ENCODE measurements at places on chromosomes 1 and 21. TPM values are rescaled to one million over a fixed set of nuclear protein-coding genes. Genes with fewer than 3 reads are reported as not detected.

DNA sequence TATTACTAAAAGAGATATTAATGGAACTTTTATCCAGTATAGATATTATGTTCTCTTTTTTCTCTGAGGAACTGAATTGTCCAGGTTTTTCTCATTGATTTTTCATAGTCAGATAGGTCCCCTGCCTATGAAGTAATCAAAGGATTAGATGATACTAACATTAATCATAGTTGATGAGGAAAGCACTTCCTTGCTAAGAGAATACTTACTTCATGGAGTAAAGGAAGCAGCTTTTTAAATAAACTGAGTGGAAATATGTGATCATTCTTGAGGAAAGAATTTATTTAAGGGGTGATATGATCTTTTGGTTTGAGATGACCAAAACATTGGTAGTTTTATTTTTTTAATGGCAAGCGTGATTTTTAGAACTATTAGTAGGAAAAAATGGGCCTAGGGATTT lies 58.9 kb downstream of the SWT1 start:
- DNase-seq: no peak

DNA sequence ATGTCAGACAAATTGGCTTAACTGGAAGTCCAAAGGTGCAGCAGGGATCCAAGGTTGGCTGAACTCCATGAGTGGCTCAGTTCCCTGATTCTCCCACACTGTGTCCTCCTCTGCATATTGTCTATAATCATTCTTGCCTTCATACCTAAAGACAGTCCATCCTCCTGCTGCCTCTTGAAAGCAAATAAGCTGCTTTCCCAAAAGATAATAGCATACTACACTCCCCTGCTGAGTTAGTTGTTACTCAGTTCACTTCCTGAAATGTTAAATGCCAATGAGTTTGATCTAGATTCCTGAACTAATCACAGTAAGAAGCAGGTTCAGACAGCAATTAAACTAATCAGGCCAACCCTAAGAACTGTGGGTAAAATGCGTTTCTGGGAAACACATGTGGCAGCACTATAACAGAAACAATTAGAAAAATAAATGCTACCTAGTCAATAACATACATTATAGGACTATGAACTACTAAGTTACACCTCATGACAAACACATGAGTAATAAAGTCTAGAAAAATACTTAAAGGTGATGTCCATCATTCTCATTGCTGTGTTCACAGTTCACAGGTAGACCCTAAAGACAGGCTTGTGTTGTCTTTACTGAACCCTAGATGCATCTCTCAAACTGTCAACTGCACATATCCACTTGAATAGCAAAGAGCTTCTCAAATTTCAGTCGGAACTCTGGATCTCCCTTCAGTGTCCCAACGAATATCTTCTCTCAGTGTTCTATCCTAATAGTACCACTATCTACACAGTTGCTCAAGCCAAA lies 50.8 kb upstream of the BOLA1 start:
- DNase-seq: no peak

DNA sequence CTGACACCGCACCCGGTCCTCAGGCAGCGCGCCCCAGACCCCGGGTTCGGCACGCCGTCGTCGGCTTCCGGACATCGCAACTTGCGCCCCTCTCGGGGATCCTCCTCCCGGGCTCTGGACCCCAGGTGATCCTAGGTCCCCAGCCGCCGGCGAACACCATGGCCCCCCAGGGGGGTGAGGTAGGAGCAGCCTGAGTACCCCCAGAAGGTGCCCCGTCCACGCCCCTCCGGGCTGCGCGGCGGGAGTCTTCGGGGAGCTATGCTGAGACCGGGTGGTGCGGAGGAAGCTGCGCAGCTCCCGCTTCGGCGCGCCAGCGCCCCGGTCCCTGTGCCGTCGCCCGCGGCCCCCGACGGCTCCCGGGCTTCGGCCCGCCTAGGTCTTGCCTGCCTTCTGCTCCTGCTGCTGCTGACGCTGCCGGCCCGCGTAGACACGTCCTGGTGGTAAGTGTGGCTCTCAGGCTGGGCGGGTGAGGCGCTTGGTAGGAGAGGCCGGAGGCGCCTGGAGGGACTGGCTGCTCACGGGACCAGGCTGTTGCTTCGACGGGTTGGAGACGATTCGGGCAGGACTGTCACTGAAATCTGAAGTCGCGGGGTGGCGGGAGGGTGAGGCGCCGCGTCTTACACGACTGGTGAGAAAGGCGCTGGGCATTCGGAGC lies 367 bp downstream of the WNT2B start:
- DNase-seq: no peak

GRCh38 chr1:25922056-25922970 lies 16.1 kb upstream of the STMN1 start:
- peak; percentile 52 for DNase-seq

DNA sequence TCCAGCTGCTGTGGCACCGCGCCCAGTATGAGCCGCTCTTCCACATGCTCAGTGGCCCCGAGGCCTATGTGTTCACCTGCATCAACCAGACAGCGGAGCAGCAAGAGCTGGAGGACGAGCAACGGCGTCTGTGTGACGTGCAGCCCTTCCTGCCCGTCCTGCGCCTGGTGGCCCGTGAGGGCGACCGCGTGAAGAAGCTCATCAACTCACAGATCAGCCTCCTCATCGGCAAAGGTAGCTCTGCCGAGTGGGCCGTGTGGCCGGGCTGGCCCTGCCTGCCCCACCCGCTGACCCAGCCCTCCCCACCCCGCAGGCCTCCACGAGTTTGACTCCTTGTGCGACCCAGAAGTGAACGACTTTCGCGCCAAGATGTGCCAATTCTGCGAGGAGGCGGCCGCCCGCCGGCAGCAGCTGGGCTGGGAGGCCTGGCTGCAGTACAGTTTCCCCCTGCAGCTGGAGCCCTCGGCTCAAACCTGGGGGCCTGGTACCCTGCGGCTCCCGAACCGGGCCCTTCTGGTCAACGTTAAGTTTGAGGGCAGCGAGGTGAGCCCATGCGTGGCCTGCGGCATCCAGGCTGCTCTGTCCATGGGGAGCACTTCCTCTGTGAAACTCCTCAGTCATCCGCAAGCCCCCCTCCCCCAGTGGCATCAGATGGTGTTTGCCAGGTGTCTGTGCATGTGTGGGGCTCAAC lies 64.2 kb downstream of the PIK3CD start:
- no peak for DNase-seq

DNA sequence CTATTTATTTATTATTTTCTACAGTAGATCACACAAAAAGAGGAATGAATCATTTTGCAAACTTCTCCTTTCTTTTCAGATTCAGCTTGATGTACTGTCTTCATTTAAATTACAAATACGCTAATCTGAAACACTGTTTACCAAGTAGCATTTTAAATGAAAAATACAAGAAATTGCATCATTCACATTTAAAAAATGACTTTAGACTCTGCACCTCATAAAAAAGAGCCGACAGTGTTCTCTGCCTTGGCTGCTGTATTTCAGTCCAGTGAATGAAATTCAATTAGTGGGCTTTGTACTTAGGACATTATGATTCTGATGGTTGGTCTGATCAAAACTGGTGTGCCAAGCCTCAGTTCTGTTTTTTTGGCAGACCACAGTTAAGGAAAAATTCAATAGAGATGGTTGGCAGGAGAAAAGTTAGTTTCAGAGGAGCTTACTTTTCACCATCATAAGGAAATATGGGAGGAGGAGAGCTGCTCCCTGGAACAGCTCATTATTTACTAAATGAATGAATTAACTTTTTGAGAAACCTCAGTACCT lies 222.4 kb upstream of the ESRRG start:
- no peak for DNase-seq

- no peak for DNase-seq
These were observed 12.4 kb upstream of the USP1 start for GRCh38 chr1:62424411-62424810.

DNA sequence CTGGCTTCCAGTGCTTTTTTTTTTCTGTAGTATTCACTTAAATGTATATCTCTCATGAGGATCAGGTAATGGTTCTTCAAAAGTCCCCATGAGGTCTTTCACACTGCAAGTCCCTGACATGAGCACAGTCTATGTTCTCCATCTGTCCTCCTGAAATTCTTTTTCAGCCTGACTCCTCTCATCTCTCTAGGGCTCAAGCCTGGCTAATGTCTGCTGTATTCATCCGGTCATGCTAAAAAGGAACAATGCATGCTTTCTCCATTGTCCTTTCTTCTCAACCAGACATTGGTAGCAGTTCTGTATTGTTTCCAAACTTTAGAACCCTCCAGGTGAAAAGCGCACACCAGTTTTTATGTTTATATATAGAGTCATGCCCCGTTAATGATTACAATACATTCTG lies 368.3 kb upstream of the OLFM3 start:
- no peak for DNase-seq

DNA sequence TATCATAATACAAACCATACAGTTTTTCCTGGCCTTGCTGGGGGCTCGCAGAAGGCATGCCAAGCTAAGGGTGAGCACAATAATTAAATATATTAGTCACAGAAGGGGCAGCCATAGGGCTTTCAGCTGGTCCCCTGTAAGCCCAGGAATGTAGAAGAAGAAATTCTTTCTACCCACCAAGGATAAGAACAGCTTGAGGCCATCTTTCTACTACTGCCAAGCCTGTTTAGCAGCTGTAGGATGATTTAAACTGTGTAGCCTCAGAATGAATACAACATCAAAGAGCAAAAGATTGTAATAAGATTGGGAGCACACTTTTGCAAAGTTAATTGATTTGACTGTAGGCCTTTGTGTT lies 171.5 kb downstream of the LRRC7 start:
- no peak for DNase-seq

DNA sequence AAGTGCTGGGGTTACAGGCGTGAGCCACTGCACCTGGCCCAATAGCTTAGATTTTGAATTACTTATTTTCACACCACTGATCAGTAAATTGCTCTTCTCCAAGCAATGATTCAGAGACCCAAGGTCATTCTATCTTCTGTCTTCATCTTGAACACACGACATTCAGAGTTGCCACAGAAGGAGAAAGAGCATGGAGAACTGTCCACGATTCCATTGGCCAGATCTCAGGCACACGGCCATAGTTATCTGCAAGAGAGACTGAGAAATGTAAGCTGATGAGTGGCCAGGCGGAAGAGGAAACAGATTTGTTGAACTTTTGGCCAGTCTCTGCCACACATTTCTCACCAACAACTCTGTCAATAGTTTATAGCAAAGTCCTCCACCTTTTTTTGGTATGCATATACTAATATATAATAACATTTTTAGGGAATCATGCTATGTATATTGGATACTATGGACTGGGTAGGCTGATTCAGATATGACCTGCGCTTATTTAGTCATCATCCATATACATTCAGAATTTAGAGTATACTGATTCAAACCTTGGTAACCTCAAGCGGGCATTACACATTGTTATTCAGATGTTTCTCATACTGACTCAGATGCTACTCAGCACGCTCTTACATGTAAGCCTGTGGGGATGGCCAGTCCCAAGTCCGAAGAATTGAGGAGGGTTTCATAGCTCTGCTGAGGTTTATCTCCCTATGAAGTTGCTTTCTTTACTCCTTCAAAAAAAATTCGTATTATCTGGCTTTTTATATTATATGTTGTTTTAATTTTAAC lies 25.5 kb upstream of the CAP1 start:
- no peak for DNase-seq

GRCh38 chr1:63414691-63415365 lies 47.4 kb downstream of the ALG6 start:
- DNase-seq: no peak

- no peak for DNase-seq
These were observed 20.6 kb downstream of the VWA5B1 start for GRCh38 chr1:20311289-20311688.

GRCh38 chr1:18396247-18396980 lies 84.3 kb upstream of the KLHDC7A start:
- DNase-seq: no peak

- no peak for DNase-seq
These were observed 613.8 kb downstream of the KIF26B start for GRCh38 chr1:245768596-245768995.

- peak; percentile 43 for DNase-seq
These were observed 516 bp downstream of the PHLDA3 start for GRCh38 chr1:201468501-201468843.

The NPPB gene
- polyA plus RNA-seq: 7,924 TPM

The GSTM5 gene
- 1.4 TPM for polyA plus RNA-seq

The CBR3 gene
- 2.7 TPM for polyA plus RNA-seq

The DDR2 gene
- polyA plus RNA-seq: 7.4 TPM

The TIE1 gene
- polyA plus RNA-seq: 25.1 TPM

The CFHR2 gene
- not detected for polyA plus RNA-seq

The SIM2 gene
- polyA plus RNA-seq: 0.01 TPM

The GUCA2B gene
- not detected for polyA plus RNA-seq

The TDRD10 gene
- 2.9 TPM for polyA plus RNA-seq

The FAM229A gene
- 1.4 TPM for polyA plus RNA-seq

All from heart left ventricle (tissue), 16 donors.